Activated CD4-positive, alpha-beta memory T cell treated with anti-CD3 and anti-CD28 coated beads, Interleukin-2, amount 10 ng/mL, durations not matched to agents 7 days and 5 days (primary cell): ENCODE measurements at places on chromosomes 16 and 17.
A peak's percentile ranks its signal among the peaks of the same experiment; 100 is the strongest.

DNA sequence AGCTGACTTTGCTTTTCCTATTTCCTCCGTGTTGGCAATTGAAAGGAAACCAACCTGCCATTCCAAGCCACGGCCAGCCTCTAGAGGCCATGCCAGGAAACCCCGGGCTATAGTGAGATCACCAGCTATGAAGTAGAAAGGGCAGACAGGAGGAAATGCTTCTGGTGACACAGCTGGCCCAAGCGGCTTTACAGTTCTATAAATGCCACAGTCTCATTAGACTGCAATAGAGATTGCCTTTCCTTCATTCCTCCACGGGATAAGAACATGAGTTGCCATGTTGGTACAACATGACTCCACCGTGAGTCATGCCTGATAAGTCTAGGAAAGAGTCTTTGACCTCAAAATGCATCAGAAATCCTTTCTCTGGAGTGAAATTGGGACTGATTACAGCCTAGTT is 384.9 kb downstream of the GRIN2A start:
- no peak for DNase-seq

- DNase-seq, result no peak
Observed at GRCh38 chr16:86045591-86045971, 146.6 kb downstream of the IRF8 start.

GRCh38 chr16:7638306-7638705 is 305.7 kb downstream of the RBFOX1 start:
- DNase-seq, result no peak

DNA sequence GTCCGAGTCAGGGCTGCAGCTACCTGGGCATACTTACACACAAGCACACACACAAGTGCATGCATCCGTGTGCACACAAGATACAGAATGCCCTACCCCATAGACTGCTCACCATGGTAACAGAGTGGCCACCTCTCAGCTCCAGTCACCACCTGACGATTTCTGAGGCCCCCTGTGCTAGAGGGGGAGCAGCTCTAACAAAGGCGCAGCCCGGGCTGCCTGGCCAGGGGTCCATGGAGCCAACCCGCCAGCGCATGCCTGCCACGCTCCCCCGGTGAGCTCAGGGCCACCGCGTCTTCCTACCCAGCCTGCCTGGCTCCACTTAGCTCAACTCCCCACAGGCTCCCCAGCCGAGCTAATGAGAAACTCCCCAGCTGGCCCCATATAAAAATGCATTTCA is 75.5 kb downstream of the ZNF423 start:
- no peak for DNase-seq

DNA sequence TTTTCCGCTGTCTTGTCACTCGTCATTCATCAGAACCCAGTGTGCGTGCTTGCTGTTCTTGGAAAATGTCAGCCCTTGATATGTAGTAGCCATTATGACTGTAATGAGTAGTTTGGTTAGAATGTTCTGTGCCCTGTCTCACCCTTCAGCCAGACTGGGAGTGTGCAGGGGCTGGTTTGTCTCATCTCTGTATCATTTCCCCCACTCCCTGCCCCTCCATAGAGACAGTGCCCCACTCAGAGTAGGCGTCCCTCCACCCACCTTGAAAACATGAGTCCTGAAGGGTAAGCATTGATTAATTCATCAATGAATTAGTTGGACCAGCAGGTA is 137.0 kb upstream of the PLCG2 start:
- no peak for DNase-seq

DNA sequence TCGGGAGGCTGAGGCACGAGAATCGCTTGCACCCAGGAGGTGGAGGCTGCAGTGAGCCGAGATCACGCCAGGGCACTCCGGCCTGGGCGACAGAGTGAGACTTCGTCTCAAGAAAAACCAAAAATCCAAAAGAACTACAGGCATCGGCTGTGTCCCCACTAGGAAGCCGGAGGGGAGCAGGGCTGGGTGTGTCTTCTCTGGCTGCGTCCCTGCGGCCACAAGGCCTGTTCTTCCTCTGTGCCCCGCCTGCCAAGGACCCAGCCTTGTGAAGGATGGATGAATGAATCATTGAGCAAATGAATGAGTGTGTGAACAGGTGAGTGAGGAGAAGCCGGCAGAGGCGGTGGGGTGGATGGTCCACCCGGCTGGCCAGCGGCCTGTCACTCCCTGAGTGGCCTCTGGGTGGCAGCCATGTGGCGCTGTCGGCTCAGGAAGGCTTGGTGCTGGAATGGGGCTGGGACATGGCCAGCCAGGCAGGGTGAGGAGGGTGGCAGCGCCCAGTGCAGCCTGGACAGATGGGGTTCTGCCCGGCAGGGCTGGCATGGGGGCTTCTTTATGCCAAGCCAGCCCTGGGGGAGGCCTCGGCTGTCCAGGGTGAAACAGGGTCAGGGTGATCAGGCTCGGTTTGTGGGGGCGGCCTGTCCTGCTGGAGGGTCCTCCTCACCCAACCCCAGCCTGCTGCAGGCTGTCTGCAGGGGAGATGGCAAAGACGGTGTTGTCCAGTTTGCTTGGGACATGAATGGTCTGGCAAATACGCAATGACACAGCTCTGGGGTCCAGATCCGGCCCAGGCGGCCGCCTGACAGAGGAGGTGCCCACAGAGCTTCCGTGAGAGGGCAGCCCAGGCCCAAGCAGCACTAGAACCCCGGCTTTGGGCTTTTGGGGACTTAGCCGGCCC is 21.7 kb downstream of the SLC25A10 start:
- peak; percentile 76 for DNase-seq

- DNase-seq, result no peak
Observed at GRCh38 chr16:10976634-10977033, 32.3 kb downstream of the CLEC16A start.

DNA sequence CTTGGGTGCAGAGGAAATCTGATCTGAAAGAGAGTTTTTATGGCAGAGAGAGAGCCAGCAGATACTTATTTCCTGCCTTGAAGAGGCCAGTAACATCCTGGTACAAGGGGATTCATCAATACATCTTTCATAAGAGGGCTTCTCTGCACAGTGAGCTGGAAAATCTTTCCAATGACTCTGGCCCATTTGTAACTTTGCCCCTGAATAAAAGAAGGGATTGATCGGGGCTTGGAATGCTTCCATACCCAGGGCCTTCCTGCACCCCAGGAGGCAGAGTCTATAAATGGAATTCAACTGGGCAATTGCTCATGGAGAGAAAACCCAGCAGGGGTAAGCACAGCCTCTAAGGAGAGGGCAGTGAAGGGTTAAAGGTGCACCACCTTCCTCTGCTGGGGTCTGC is 163.3 kb downstream of the XYLT1 start:
- no peak for DNase-seq
